Neural progenitor cell (in vitro differentiated cells): ENCODE measurements at places on chromosomes 7 and 10.

DNA sequence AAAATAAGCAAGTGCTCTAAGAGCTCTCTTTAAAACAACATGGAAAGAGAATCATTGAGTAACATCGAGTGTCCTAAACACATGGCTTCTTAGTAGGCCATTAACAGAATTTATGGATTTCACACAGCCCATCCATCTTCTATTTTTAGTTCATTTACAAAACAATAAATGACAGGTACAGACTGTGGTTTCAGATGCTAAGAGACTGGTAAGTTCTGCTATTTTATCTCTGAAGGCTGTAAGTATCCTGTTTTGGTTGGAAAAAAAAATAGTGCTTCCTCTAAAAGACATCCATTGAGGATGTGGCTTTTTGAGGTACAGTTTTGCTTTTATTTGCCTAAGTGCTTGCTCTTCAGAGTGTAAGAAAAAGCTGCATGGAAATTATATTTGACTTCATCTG, 27.4 kb upstream of the GNAI1 start:
- H3K4me1 ChIP-seq, result no peaks in the 10 kb centered on the region
- no peak for DNase-seq
- no peak overlapping the region for H3K27ac ChIP-seq
- no peaks in the 10 kb centered on the region for H3K27me3 ChIP-seq
- no peak overlapping the region for H3K4me3 ChIP-seq
- H3K36me3 ChIP-seq, result no peaks in the 10 kb centered on the region

- DNase-seq, result no peak
- H3K27ac ChIP-seq, result no peak overlapping the region
- H3K4me1 ChIP-seq, result no peaks in the 10 kb centered on the region
- H3K4me3 ChIP-seq, result no peak overlapping the region
- no peaks in the 10 kb centered on the region for H3K27me3 ChIP-seq
Observed at GRCh38 chr7:134919240-134919641, 67.1 kb upstream of the AGBL3 start.

- peaks cover 10% of the 10 kb centered on the region for H3K4me1 ChIP-seq
- H3K4me3 ChIP-seq, result no peak overlapping the region
- H3K27ac ChIP-seq, result no peak overlapping the region
- H3K36me3 ChIP-seq, result no peaks in the 10 kb centered on the region
- H3K27me3 ChIP-seq, result no peaks in the 10 kb centered on the region
Observed at GRCh38 chr10:119362122-119362521, 154.8 kb downstream of the GRK5 start.

DNA sequence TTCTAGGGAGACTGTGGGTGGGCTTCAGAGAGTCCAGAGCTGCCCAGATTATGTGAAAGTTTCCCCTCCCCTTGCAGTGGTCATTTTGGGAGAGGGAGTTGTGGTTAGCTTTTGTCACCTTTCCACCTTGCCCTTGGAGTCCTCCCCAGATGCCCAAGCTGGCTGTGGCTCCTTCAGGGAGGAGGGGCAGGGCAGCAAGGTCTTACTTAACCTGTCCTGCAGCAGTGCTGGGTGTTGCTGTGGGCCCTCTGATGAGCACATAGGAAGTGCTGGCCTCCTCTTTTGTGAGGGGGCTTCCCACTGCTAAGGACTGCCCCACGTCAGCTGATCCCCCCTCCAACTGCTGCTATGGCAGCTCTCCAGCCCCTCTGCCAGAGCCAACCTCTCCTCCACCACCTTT, 17.6 kb upstream of the AQP1 start:
- H3K27me3 ChIP-seq, result no peaks in the 10 kb centered on the region

DNA sequence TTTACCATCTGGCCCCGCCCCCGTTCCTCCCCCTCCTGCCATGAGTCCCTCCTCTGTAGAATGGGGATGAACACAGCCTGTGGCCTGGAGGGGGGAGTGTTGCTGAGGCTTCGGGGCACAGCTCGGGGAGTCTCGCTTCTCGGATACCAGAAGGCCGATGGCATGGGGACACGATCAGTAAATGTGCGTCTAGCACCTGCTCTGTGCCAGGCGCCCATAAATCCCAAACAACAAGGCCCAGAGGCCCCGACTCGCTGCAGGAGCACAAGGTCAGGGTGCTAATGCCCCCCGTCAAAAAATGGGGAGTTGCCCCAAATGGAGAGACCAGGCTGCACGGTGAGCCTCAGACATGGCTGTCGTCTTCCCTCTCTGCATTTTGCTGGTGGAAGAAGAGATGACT, 40.7 kb downstream of the JAKMIP3 start:
- no peak for DNase-seq
- no peaks in the 10 kb centered on the region for H3K27me3 ChIP-seq
- no peaks in the 10 kb centered on the region for H3K4me1 ChIP-seq
- H3K36me3 ChIP-seq, result no peaks in the 10 kb centered on the region
- H3K27ac ChIP-seq, result no peak overlapping the region
- no peak overlapping the region for H3K4me3 ChIP-seq

DNA sequence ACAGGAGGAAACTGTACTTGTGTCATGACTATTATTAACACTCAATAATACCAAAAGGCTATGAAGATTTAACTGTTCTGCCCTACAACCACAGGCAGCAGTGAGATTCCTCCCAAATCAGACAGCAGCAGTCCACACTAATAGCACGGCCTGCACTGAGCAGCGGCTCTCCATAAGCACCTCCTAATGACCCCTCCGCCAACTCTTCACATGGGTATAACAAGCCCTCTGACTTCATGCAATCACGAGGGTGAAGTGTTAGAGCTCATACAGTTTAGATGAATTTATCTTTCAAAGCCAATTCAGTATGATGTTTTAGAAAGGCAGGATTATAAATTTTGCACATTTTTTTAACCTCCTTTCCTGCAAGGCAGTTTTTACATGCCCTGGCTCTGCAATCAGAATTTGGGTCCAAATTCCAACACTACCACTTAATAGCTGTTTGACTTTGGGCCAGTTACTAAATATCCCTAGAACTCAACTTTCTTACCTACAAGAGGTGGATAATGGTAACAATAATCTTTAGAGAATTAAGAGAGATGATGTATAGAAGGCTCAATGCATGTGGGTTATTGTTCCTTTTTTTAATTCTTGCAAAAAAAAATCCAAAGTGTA, 617.1 kb downstream of the KCNMA1 start:
- H3K4me3 ChIP-seq, result no peak overlapping the region
- H3K4me1 ChIP-seq, result no peaks in the 10 kb centered on the region
